ENCODE measurements at places on chromosomes 1 and 21. TPM values are rescaled to one million over a fixed set of nuclear protein-coding genes. Genes with fewer than 3 reads are reported as not detected.

Gene PAQR6
- 0.57 TPM for total RNA-seq

Gene CCDC181
- not detected for total RNA-seq

Gene C1orf56
- total RNA-seq: 2.5 TPM

Gene MUTYH
- total RNA-seq: 9.0 TPM

Gene LPGAT1
- 36.5 TPM for total RNA-seq

Gene VANGL2
- total RNA-seq: not detected

Gene MYCL
- 2.9 TPM for total RNA-seq

Gene ZYG11A
- 1.4 TPM for total RNA-seq

Gene ASPM
- 17.0 TPM for total RNA-seq

All from vein endothelial cell (primary cell).